Lower leg skin (tissue), 4 donors: ENCODE measurements at places on chromosomes 13 and 19.

DNA sequence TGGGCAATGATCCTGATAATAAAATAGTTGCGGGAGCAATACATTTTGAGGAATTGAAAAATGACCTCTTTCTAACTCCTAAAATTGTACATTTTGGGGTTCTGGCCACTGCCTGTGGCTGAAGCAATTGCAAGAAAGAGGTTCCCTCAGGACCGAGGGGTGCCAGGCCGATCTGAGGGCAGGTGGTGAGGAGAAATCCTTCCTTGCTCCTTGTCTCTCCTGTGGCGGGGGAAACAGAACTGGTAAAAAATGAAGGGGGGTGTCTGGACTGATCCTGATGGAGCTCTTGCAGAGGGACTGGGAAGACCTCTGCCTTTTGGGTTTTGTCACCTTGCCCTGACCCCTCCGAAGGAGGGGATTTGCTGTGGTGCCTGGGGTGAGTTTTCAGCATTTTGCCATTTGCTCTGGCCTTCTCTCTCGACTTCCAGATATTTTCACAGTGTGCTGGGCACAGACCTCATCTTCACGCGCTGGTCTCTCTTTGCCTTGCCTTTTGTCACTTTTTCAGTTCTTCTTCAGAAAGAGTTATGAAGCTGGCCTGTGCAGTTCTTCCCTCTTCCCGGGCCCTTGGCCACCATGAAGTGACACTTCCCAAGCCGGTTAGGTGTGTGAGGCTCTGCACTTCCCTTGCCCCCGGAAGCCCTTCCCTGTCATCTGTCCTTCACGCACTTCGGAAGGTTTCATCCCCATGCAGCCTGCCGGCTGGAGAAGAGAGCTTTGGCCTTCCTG lies 22.2 kb downstream of the NFIX start:
- DNase-seq, result no peak

DNA sequence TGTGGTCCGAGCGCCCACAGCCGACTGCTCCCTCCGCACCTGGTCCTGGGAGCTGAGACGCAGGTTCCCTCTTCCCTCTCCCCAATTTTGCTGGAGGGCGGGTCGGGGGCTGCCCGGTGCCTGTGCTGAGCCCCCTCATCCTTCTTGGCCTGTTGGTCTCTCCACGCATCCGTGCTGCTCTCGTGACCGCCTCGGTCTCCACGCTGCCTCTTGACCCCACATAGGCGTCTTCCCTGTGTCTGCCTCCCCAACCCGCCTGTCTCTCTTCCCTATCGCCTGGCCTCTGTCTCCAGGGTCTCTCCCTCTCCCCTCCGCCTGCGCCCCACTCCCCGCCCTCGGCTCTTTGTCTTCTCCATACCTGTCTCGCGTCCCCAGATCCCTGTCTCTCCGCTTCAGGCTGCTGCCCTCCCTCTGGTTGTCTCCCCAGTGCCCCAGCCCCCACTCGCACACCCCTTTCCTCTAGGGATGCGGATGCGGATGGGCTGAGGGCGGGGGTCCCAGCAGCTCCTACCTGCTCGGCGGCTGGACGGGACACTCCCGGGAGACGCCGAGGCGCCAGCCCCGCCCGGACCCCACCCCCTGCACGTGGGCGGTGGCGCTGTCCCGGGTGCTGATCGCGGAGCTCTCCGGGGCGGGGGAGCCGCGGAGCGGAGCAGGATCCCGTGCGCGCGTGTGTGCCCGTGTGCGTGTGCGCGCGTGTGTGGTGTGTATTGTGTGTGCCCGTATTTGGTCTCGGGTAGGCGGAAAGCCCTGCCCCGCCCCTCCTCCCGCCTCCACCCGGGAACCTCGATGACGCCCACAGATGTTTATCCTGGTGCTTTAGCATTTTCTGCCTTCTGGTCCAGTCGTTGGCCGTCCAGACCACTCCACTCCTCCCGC lies at the start of gene SYT5:
TSS of gene SYT5 (minus strand) at position 684 of the 879 bp plus-strand sequence. CDS start 1,248 bp downstream, outside the sequence.
- no peak for DNase-seq

- DNase-seq, result no peak
Measured at GRCh38 chr13:31377946-31378345, 178.2 kb downstream of the B3GLCT start.

DNA sequence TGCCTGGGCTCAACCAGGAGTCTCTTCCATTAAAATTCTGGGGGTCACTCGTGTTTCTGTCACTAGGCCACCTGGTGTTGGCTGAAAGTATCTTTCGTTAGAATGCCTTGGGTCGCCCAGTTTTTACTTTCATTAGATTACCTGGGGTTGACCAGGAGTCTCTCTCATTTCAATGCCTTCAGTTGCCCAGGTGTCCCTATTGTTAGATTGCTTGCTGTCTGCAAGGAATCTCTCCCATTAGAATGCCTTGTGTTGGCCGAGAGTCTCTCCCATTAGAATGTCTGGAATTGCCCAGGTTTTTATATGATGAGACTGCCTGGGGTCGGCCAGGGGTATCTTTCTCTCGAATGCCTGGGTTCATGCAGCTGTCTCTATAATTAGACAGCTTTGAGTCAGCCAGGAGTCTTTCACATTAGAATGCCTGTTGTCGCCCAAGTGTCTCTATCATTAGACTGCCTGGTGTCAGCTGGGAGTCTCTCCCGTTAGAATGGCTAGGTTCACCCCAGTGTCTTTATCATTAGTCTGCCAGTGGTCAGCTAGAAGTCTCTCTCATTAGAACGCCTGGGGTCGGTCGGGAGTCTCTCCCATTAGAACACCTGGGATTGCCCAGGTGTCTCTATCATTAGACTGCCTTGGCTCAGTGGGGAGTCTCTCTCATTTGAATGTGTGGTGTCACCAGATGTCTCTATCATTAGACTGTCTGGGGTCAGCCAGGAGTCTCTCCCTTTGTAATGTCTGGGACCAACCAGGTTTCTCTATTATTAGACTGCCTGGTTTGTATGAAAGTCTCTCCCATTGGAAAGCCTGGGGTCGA lies 1446.8 kb downstream of the UQCRFS1 start:
- no peak for DNase-seq

- no peak for DNase-seq
Measured at GRCh38 chr19:13098277-13099072, 4.2 kb downstream of the LYL1 start.

DNA sequence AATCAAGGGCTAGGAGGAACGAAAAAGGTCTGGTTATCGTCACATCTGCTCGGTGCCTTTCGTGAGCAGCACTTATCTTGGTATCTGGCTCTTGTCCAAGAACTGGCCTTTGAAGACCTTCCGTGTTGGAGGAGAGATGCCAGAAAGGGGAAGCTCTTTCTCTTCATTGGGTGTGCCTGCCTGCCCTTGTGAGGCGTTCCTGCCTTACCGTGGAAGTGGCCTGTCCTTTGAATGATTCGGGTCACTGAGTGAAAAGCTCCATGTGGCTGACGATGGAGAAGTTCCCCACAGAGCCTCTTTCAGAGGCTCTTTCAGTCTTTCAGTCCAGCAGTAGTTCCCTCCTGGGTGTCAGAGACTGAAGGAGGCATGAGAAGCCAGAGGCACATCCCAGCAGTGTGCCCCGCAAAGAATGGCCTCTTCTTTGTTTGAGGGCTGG lies 121.5 kb upstream of the SLC10A2 start:
- no peak for DNase-seq

DNA sequence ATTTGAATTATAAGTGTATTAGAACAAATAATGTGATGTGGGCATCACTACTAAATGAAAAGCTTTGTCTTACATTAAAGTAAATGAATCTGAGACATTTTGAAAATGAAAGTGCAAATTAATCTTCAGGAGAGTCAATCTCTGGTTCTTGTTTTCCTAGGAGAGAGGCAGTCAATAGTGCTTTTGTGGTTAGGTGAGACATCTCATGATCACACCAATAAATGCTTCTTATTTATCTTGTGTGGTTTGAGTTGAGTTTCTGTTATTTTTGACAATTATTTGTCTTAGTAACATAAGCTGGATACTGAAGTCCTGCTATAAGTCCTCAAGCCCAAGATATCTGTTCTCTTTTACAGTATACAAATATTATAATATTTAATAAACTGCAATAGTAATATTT lies 1378.0 kb upstream of the PCDH9 start:
- no peak for DNase-seq

GRCh38 chr19:6196361-6196760 lies 60.9 kb downstream of the ACSBG2 start:
- no peak for DNase-seq

- peak; percentile 93 for DNase-seq
Measured at GRCh38 chr19:47226426-47227351, 4.3 kb downstream of the BBC3 start.

GRCh38 chr19:5985098-5985783 lies 7.3 kb upstream of the RANBP3 start:
- no peak for DNase-seq
